ENCODE measurements at places on chromosomes 2 and 18.

GRCh38 chr2:112147382-112148168, 9.4 kb downstream of the FBLN7 start:
- DNase-seq = no peak

- no peak for DNase-seq
Observed at GRCh38 chr2:241378816-241379215, 22.7 kb downstream of the FARP2 start.

DNA sequence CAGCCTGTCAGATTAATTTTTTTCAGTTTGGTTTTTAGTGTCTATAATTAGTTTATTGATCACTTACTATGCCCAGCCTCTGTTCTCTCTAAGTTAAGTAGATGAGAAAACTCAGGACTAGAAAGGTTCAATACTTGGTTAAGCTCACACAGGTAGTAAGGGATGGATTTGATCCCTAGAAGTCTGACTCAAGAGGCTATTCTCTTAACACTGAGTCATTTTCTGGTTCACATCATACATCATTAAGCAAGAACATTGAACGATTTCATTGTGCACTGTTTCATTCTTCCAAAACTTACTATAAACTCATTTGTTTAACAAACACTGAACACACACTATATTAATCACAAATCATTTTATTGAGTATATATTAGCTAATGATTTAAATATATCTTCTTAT, 54.1 kb upstream of the SLC38A11 start:
- no peak for DNase-seq

GRCh38 chr2:241796610-241797138, 12.3 kb upstream of the NEU4 start:
- peak; percentile 11 for DNase-seq

GRCh38 chr2:149743842-149744448, 156.4 kb upstream of the MMADHC start:
- no peak for DNase-seq

DNA sequence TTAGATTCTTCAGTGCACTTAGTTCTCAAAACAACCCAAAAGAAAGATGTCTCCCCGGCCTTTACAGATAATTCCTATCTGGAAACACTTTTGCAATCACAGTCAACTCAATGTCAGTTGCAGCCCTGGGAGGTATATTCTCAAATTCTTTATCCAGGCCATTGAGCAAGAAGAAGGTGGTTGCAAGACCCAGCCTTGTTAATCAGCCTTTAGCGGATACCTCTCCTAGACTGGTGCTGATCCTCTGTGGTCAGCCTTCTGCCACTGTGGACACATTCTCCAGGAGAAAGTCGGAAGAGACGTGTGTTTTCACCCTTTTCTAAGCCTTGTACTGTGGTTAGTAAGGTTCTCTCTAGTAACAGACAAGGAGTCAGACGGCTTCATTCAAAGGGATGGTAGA, 7.8 kb upstream of the FZD7 start:
- DNase-seq = no peak

DNA sequence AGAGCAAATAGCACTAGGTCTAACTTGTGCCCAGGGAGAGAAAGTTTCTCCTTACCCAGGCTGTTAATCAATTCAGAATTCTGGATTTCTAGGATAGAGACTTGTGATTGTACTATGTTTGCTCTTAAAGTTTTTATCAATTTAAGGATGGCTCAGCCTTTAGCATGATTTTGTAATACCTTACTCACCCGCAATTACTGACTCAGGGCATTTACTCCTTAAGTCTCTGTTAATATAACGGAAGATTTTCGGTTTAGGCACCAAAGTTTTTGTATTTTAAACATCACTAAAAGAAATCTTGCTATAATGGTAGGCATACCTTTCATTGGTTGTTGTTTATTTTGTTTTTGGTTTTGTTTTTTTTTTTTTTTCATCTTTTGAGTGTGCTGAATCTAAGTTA, 358.2 kb downstream of the RBM43 start:
- DNase-seq = no peak

GRCh38 chr2:861655-862354, 88.8 kb upstream of the SNTG2 start:
- DNase-seq = no peak

GRCh38 chr2:207334301-207334623, 168.5 kb upstream of the KLF7 start:
- DNase-seq = no peak

GRCh38 chr18:64100116-64100922, 48.6 kb downstream of the LINC00305 start:
- DNase-seq = no peak

DNA sequence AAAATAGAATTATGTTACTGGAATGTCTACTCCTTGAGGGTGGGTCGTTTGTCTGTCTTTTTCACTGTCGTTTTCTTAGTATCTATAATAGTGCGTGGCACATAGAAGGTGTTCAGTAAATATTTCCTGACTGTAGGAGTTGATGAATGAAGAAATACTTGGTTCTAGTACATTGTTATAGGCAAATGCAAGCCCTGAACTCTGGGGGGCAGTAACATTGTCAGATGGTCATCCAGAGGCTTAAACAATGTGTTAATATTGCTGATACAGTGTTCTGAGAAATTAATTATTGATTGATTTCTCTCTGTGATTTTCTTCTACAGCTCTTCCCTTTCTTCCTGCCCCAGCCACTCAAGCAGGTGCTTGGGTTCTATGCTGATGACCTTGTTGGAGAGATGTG, 24.4 kb upstream of the THOC1 start:
- no peak for DNase-seq

GRCh38 chr2:229899604-229900003, 22.2 kb downstream of the TRIP12 start:
- DNase-seq = no peak

- no peak for DNase-seq
Observed at GRCh38 chr18:58988600-58988999, 123.9 kb downstream of the ZNF532 start.

- no peak for DNase-seq
Observed at GRCh38 chr2:195501746-195502145, 155.3 kb upstream of the SLC39A10 start.
